ENCODE measurements at places on chromosomes 13 and 19.

GRCh38 chr13:107545946-107546502, 669.3 kb downstream of the LIG4 start:
- DNase-seq, result no peak

GRCh38 chr19:2358548-2359173, 1.4 kb upstream of the TMPRSS9 start:
- no peak for DNase-seq

DNA sequence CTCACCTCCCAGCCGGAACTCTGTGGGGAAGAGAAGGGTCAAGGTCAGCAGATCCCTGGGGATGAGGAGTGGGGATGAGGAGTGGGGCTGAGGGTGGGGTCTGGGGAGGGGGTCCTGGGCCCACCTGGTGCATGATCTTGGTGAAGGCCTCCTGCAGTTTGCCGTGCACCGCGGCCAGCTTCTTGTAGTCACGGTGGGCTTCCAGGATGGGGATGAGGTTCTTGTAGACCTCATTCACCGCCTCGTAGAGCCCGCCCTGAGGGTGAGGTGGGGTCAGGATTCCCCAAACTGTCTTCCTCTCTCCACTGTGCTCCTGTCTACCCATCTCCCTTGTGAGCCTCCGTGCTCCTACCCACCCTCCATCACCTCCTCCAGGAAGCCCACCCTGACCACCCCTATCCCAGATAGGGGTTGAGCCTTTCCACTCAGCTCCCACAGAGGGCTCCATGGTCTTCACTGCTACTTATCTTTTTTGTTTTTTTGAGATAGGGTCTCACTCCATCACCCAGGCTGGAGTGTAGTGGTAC, 6.8 kb upstream of the KANK2 start:
- no peak for DNase-seq

- peak; percentile 4 for DNase-seq
Observed at GRCh38 chr19:39599116-39599515, 3.2 kb upstream of the LGALS13 start.

DNA sequence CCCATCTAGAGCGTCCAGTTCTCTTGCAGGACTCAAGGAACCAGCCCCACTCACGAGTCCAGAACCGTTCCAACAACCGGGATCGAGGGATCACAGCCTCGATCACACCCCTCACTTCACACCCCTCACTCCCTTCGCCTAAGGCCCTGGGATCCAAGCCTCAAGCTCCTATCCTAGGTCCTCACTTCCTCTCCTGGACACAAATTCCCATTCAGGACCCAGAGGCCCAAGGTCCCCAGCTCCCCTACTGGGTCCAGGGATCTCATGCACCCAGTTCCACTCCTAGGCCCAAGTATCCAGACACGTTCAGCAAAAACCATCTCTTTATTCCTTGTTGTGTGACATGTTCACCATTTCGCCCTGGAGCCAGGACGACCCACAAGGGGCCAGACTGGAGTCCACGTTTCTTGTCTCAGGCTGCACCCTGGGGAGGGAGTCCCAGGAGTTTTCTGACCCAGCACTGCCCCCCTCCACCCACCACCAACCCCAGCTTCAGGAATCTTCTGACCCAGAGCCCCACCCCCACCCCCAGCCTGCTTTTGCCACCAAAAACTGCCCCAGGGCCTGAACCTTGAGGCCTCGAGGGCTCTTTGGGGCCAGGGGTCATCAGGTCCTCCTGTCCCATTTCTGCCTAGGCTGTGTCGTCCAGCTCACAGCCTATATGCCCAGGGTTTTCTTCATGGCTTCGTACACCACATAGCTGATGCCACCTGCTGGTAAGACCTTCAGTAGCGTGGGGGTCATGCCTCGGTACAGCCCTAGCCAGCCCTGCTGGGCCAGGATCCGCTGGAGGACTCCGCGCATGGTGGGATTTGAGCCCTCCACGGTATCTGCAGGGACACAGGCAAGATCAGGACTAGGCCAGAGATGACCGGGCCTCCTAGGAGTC, 1.4 kb upstream of the KHSRP start:
- no peak for DNase-seq

DNA sequence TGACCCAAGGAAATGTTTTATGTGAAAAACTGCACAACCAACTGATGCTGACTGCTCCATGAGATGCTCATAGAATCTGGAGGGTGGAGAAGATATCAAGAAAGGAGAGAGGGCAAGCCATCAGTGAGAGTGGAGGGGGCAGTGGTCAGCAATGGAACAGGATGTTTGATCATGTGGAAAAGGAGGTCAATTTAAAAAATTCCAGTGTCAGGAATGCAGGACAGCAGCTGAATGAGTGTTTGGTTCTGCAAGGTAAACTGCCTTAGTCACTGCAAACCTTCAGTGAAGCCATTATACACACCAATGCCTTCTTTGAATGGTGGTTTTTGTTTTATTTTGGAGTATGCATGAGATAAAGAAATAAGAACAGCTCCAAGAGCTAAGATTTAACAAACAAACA, 121.5 kb downstream of the FGF14 start:
- DNase-seq, result no peak

DNA sequence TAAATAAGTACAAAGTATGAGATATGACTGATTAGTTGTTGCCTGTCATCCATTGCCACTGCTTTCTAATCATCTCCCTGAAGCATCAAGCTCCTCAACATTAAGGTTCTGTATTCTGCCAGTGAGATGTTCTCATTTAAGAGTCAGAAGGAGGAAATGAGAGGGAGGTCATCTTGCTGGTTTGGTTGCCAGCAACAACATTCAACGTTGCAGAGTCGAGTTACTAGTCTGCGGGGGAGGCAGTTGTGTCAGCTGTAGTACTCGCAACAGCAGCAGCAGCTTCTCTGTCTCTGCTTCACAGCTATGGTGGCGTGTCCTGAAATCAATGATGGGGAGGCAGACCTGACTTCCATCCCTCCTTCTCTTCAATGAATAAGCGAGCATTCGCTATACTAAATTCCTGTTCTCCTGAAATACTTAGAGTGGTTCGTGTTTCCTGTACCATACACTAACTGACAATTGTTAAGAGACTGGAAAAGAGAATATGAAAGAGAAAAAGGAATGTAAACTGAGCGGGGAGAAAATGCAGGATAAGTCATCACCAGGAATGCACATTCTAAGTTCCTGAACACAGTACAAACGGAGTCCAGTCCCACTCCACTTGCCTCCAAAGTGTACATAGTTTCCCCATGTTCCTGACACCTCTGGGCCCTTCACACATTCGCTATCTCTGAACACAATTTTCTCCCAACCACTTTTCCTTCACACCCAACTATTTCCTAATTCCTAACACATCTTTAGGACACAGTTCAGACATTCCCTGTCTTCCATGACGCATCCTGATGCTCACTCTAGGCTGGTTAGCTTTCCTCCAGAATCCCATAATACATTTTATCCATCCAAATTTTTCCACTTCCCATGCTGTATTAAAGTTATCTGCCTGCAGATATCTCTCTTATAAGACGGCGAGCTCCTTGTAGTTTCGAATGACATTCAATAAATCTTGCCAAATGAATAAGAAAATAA, 263.0 kb downstream of the KLF12 start:
- DNase-seq, result peak; percentile 93

- peak; percentile 68 for DNase-seq
Observed at GRCh38 chr13:113816946-113817859, 46.7 kb downstream of the GAS6 start.

Data from stromal cell of bone marrow (primary cell).